HCEC 1CT (cell line): ENCODE measurements at places on chromosomes 2 and 18.

DNA sequence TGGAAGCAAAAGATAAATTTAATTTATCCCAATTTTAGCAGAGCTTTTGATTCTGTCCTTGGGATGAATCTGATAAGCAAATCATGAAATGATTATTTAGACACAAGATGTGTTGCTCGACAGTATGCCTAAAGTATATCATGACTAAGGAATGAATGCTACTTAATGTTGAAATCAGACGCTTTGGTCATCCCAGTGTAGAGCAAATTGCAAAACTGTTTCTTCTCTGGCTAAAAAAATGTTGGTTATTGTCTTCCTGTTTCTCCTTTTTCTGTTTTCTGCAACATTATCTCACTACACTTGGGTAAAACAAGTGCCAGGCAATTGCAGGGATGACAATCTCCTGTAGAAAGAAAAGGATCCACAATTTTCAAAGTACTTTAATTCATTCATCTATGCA lies 66.4 kb downstream of the BABAM2 start:
- DNase-seq = peak; percentile 91

GRCh38 chr2:43759195-43759594 lies 14.6 kb upstream of the DYNC2LI1 start:
- peak; percentile 69 for DNase-seq

- DNase-seq = peak; percentile 8
These were observed 722.7 kb downstream of the TSN start for GRCh38 chr2:122478117-122478516.

DNA sequence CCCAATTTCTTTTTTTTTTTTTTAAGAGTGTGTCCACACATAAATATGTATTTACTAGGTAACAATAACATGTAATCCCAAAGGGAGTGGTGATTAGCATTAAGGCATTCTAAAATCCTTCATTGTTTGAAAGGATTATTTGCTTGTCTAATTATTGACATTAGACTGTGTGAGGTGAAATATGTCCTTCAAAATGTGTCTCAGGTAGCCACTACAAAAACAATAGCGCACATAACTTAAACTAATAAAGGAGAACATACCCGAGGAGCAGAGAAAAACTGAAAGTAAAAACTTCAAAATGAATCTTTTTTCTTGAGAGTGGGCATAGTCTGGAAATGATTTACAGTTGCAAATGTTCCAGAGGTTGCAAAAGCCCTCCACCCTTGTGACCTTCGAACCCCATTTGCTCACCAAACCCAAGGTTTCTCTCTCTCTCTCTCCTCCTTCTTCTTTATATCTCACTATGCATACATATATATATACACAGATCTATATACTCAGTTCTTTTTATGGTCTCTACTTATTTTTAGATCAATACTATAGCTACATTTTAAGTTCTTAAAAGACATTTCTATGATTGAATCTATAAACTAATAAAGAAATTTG lies 24.4 kb upstream of the FRZB start:
- DNase-seq = no peak

DNA sequence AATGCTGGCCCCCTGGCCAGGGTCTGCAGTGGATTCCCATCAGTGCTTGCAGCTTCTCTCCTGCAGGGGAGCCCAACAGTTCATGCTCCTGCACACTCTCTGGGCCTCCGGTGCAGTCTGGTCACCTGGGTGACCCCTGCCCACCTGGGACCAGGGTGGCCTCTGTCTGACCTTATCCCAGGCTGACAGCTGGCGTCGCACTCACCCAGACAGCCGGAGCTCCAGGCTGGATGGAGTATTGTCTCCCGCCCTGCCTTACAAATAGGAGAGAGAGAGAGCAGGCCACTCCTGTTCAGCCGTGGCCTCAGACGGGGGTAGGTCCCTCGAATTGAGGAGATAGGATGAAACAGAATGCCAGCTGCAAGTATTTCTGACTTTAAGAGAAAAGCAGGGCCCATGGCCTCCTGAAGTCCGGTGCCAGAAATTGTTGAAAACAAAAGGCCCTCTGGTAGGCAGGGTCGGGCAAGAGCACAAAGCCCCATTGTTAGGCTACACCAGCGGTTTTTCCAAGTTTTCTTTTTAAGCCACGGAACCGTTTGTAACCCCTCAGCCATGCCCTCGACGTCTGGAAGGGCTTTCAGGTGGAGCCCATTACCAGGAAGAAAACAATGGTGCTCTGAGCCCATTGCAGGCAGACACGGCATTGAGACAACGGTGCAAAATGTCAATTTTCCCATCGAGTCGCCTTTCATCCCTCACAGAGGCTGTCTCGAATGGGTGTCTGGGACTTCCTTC lies 258.4 kb downstream of the BCL11A start:
- DNase-seq = no peak
